NCI-H1930 (cell line): ENCODE measurements at places on chromosomes 2 and 18.

DNA sequence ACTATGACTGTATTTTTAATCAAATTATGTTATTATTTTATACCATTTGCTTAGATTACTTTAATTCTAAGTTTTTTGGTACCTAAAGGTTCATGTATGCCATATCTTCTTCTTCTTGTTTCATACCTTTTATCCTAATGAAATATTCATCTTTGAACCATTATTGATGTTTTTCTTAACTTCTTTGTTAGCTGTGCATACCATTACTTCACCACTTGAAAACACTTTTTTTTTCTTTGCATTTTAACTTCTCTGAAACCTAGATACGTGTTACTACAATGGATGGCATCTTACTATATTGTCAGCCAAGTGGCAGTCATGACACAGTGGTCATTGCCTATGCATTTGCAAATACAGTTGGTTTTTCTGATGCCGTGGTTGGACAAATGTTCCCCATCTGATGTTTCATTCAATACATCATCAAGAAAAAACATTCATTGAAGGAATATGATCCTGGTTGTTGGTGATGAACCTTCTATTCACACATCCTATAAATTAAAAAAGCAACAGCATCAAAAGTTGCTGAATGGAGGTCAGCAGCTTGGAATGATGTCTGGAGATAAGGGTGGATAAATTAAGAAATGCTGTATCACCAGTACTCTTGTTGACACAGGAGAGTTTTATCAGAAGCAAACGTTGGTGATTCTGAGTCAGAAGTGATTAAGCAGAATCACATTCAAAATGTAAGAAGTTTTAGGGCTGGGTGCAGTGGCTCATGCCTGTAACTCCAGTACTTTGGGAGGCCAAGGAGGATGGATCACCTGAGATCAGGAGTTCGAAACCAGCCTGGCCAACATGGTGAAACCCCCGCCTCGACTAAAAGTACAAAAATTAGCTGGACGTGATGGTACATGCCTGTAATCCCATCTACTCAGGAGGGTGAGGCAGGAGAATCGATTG is 7.4 kb downstream of the IL36A start:
- DNase-seq = no peak

- no peak for DNase-seq
Observed at GRCh38 chr2:171230176-171230575, 69.5 kb upstream of the TLK1 start.

- peak; percentile 20 for DNase-seq
Observed at GRCh38 chr18:57141208-57142129, 5.4 kb upstream of the BOD1L2 start.

GRCh38 chr2:226794751-226795171 is 4.9 kb downstream of the IRS1 start:
- no peak for DNase-seq

DNA sequence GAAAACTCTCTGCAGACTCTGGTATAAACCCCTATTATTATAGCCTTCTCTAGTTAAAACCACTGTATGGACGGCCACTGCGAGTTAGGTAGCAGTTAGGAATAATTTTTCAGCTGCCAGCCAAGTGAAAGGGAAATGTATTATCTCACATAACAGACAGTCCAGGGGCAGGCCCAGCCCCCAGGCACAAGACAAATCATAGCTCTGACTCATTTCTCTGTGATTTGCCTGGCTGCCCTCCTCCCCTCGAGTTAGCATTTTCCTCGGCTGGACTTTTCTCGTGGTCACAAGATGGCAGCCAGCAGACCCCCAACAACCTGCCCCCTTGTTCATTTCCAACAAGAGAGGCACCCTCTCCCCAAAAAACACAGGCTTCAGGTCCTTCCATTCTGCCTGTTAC is 10.5 kb downstream of the VIT start:
- DNase-seq = no peak

GRCh38 chr18:62183578-62184195 is 3.2 kb downstream of the PIGN start:
- peak; percentile 18 for DNase-seq

DNA sequence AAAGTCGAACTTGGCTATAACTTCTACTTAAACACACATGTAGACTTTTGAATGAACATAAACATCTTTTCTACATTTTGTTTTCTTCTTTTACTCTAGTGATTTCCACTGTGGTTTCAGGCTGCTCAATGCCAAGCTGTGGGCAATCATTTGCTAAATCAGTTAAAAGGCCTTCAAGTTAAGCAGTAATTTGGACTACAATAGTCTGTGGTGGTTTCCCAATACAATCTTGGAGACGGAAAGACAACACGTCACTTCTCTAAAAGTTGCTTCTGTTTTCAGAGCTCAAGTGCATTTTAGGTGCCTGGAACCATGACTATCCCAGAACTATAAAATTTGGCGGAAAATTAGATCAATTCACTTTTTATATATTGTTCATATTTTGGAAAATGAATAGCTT is 69.4 kb downstream of the TXNL1 start:
- DNase-seq = no peak

GRCh38 chr2:36663851-36664695 is 32.4 kb upstream of the VIT start:
- peak; percentile 14 for DNase-seq

DNA sequence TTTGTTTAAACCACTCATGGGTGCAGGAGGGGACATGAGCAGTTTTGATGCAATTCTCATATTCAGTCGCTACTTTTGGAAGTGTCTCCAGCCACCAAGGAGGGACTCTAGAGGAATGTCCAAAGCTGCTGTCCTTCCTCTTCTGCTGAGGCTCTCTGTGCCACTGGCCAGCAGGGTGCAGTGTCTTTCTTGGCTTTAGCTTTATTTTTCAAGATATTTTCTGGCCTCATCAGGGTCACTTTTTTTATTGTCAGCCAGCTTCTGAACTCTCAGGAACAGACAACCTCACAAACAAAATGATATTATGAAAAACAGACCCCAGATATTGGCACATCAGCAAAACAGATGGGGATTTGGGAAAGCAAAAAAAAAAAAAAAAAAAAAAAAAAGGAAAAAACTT is 289.3 kb upstream of the ZSWIM2 start:
- DNase-seq = no peak

DNA sequence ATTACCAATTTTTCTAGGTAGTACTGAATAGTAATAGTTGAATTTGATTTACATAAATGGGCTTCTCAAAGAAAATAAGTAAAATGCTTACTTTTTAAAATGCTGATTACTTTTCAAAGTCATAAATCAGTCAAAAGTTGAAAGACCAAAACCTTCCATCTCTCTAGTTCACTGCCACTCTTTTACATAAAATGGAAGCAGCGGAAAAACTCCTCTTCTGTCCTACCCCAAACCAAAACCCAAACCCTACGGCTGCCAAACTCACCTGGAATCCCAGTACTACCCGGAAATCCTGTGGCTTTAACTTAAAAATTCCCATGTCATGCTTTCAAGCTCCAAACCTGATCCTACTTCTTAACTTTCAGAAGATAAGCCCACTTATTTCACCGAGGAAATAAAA is 81.2 kb upstream of the MAPRE2 start:
- DNase-seq = no peak

DNA sequence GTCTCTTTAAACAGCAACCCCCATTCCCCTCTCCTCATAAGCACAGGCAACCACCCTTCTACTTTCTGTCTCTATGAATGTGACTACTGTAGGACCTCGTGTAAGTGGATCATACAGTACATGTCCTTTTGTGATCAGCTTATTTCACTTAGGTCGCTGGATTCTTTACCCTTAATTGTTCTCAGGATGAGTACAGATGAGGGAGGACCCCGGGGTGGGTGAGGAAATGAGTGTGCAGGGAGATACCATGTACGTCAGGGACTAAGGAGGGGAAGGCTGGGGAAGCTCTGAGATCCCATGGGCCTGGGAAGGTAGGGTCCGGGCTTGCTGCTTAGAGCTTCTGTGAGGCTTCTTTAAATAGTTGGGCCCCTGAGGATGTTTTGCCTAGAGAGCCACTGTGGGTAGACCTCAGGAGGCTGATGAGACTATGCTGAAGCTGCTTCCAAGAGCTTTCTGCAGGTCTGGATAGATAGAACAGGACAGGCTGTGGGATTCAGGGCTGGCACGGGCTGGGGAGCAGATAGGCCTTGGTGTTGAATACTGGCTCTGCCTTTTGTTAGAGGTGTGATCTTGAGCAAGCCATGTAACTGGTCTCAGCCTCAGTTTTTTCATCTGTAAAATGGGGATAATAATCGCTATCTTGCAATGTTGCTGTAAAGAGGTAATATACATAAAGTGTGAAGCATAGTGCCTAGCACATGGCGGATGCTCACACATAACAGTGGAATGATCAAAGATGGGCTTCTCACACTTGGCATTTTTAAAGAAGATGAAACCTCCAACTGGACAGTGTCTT is 155.3 kb downstream of the PRKCE start:
- no peak for DNase-seq

GRCh38 chr2:41930807-41931566 is 116.8 kb upstream of the PKDCC start:
- no peak for DNase-seq

GRCh38 chr2:68458981-68459380 is 8.1 kb downstream of the FBXO48 start:
- DNase-seq = no peak

- no peak for DNase-seq
Observed at GRCh38 chr18:23853448-23854195, 160.9 kb upstream of the TTC39C start.

DNA sequence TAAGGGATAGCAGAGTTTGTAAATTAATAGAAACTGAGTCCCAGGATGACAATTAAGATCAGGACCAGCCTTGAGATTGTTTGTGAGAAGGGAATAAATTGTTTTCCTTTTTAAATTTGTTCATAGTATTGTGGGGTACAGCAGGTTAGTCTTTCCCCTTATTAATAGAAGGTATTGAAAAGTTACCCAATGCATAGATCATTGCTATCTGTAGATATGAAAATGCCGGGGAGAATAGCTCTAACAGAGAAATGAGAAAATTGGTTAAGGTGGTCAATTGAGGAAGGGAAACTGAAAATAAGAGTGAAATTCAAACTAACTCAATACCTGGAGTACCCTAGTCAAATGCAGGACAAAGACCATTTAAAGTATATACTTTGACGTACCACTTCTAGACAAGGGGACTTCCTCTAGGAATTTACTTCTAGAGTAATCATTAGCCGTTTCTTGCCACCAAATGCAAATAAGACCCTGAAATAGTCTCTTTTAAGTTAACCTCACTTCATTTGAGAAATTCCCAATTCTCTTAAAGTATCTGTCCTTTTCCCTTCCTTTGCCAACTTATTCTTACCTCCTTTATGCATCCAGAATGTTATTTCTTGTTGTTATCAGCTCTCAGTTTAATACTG is 1224.4 kb upstream of the LRRTM1 start:
- DNase-seq = no peak

DNA sequence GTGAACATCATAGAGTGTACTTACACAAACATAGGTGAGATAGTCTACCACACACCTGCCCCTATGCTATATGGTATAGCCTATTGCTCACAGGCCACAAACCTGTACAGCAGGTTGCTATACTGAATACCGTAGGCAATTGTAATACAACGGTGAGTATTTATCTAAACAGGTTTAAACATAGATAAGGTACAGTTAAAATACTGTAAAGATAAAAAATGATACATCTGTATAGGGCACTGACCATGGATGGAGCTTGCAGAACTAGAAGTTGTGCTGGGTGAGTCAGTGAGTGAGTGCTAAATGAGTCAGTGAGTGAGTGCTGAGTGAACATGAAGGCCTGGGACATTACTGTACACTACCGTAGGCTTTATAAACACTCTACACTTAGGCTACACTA is 267.0 kb upstream of the HS6ST1 start:
- no peak for DNase-seq

DNA sequence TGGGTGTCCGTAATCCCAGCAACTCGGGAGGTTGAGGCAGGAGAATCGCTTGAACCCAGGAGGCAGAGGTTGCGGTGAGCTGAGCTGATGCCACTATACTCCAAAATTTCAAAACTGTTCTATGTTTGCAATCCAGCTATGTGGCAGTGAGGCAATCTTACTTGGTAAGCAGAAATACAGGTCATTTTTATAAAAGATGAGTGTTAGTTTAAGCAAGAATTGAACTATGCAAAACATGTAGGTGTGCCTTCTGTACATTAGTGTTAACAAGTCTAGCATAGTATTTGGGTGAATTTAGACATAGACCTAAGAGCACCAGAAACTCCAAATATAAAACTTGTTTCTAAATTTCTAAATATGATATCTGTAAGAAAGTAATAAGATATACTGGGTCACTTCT is 7.2 kb downstream of the DSC1 start:
- no peak for DNase-seq

DNA sequence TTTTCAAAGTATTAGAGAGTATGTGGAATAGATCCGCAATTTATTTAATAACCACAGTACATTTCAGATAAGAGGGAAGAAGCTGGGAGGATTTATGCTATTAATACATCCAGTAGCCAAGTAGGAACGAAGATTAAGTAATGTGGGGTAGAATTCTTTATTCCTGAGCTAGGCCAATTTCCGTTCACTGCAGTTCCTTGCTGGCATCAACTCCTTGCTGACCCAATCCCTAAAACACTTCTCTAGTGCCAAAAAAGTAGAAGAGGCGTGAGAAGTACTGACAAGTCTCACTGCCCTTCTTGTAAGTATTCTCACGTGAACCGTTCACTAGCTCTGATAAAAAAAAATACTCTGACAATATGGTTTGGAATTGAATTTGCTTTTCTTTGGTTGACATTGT is 211.4 kb downstream of the EPHA4 start:
- no peak for DNase-seq

- DNase-seq = peak; percentile 22
Observed at GRCh38 chr18:62131301-62131909, 55.5 kb downstream of the PIGN start.

DNA sequence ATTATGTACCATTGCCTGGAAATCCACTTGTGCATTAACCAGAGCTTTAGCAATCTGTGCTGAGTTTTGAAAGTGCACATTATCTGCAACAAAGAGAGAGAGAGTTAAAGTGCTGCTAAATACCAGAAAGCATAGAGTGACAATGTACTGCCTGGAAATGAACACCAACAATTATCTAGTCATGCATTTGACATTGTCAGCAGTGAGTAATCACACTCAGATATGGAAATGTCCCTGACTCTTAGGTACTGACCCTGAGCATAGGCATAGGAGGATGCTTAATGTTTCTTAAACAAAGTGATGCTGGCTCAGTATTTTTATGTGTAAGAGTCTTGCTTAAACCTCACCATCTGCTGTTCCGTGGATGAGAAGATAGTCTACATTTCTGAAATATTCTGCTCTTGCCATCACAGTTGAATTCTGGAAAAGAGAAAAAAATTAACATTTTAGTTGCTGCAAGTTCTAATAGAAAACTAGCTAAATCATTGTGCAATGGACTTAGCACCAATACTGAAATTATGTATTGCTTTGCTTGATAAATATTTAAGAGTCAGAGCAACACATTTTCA is 20.8 kb upstream of the GCG start:
- DNase-seq = no peak

- DNase-seq = no peak
Observed at GRCh38 chr2:74514368-74515270, at the start of gene TLX2. TLX2 (plus strand) TSS chr2:74514450; CDS start chr2:74514807, 357 bp downstream.

DNA sequence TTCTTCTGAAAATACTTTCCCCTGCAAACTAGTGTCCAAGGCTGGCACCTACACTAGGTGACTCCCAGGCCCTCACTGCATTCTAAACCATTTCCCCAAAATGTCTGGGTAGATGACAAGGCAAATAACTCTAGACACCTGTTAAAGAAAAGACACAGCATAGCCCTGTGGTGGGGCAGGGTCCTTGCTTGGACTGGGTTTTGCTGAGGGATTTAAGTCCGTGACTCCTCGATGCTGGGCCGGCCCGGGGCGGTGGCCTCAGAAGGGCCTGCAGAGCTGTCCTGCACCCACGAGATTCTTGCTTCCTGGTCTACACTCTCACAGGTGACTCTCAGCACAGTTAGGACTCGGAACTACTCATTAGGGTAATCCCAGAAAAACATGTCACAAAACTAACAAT is 55.2 kb downstream of the MBP start:
- no peak for DNase-seq
